ENCODE measurements at places on chromosomes 7 and 10.
A peak's percentile ranks its signal among the peaks of the same experiment; 100 is the strongest.

DNA sequence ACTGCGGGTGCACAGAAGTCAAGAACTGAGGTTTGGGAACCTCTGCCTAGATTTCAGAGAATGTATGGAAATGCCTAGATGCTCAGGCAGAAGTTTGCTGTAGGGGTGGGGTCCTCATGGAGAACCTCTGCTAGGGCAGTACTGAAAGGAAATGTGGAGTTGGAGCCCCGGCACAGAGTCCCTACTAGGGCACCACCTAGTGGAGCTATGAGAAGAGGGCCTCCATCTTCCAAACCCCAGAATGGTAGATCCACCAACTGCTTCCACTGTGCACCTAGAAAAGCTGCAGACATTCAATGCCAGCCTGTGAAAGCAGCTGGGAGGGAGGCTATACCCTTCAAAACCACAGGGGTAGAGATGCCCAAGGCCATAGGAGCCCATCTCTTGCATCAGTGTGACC is 1336.0 kb upstream of the CELF2 start:
- DNase-seq: no peak

GRCh38 chr7:70795948-70796347 is 336.0 kb upstream of the GALNT17 start:
- no peak for DNase-seq

GRCh38 chr10:92268748-92269147 is 22.1 kb downstream of the CPEB3 start:
- no peak for DNase-seq

- DNase-seq: no peak
Measured at GRCh38 chr10:35497909-35498308, 107.2 kb upstream of the GJD4 start.

DNA sequence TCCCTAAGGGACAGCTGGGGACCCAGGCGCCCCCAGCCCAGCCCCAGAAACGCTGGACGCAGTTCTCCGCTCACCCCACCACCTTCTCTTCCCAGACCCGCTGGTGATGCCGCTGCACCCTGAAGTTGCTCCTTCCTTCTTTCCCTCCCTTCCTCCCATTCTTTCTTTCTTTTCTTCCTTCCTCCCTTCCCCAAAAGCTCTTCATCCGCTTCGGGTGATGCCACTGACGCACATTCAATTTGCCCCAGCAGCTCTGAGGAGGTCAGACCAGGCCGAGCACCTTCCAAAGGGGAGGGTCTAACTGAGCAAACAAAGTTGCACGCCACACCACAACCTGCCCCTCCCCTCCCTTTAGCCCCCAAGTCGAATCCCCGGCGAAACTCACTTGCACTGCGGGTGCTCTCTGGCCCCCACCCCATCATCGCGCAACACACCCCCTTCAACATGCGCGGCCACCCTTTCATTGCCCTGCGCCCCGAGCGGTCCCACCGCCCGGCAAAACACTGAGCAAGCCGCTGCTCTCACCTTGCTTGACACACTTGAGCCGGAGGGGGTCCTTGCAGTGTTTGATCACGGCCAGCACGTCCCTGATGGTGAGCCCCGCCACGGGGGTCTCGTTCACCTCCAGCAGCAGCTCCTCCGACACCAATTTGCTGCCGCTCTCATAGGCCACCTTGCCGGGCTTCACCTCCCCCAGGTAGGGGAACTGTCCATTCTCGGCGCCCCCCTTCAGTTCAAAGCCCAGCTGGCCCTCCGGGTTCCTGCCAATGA is 787 bp downstream of the MAGI2 start:
- peak; percentile 20 for DNase-seq

DNA sequence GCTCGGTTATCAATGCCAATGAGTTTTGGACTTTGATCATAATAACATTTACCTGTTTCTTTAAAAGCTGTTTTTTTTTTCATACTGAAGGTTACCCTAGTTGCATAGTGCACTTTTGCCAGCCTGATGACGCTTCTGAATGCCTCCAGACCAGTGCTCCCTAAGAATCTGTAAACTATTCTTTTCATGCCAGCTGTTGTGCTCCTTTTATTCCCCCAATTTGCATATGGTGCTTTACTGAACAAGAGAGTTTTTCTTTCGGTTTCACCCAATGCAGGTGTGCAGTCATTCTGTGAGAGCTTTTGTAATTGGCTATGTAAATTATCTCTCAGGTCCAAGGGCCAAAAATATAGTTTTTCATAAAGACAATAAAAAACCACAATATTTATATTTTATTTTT is 48.1 kb upstream of the GLCCI1 start:
- no peak for DNase-seq

- DNase-seq: peak; percentile 32
Measured at GRCh38 chr10:116741391-116742351, 695 bp downstream of the HSPA12A start.

DNA sequence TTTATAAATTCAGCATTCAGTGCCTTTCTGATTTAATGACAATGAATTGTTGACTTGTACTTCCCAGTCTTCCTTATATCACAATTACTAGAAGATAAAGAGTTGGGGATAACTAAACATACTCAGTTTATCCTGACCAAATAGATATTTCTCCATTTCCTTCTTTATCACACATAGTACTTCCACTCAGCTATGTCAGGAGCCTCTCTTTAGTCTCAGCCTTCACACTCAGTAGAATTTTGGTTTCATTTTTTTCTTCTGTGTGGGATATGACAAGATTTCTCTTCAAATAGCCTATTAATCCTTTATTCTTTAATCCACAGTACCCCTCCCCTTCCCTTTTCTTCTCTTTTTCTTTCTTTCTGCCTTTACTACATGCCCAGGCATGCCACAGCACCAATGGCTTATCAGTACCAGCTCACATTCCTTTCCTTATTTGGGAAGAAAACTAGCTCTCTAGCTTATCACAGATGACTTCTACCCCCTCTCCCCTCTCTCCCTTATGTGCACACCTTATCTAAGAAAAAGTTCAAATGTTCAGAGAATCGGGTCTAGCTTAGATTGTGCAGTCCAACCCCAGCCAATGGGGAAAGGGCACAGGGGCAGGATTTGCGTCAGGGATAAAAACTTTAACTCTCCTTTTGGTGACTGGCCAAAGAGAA is 109.0 kb downstream of the PHF14 start:
- no peak for DNase-seq

DNA sequence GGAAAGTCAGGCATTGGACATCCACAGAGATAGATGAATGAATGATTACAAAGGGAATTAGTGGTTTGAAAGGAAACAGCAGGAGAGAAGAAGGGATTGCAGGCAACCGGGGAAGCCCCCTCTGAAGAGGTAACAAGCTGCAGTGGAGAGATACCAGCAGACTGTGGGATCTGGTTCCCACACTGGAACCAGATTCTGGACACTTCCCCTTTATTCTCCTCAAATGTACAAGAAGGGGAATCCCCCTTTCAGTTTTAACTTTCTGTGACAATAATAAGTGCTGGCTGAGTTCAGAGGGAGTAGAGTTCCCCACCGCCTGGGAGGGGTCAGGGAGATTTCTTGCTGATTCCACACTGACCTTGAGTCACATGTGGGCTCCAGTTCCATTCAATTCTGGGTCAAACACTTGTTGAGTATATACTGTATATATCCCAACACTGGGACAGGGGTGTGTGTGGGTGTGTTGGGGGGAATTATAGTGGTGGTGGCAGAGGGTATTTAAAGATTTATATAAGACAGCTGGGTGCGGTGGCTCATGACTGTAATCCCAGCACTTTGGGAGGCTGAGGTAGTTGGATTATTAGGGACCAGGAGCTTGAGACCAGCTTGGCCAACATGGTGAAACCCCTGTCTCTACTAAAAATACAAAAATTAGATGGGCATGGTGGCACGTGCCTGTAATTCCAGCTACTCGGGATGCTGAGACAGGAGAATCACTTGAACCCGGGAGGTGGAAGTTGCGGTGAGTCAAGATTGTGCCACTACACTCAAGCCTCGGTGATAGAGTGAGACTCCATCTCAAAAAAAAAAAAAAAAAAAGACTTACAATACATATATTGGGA is 16.5 kb upstream of the DDIT4 start:
- no peak for DNase-seq

- DNase-seq: no peak
Measured at GRCh38 chr7:66301737-66302136, 96.6 kb downstream of the TPST1 start.

- no peak for DNase-seq
Measured at GRCh38 chr10:122643931-122644534, 55.6 kb downstream of the C10orf120 start.

DNA sequence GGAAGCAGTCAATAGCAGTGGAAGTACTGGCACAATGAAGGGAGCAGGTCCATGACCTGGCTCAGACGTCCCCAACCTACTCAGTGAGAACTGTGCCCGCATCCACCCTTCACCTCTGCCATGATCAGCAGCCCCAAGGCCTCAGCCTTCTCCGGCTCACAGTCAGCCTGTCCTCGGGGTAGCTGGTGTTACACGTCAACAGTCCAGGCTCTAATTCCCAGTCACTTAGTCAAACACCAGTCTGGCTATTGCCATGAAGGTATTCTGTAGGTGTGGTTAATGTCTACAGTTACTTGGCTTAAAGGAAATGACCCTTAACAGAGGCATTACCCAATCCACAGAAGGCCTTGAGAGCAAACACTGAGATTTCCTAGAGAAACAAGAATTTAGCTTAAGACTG is 49.1 kb downstream of the GRB10 start:
- DNase-seq: no peak

DNA sequence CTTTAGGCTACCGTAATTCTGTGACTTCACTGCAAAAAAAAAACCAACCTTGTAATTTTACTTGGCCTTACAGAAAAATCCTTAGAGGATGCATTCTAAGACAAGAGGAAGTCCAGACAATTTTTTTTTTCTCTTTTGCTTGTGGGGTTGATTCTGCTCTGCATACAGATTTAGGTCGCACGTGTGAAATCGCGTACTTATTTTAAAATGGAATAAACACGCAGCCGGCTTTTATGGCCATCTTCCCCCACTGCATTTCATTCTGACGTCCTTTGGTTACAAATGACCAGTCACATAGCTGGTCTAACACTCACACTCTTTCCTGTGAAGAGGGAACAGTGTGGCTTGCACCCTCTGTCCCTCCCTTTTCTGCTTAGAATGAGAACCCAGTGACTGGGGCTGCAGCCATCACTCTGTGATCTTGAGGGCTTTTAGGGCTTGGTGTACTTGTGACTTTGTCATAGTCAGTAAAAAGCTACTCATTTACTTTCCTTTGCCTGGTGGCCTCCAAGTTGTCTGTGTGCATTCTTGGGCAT is 63.6 kb upstream of the CARD11 start:
- no peak for DNase-seq

DNA sequence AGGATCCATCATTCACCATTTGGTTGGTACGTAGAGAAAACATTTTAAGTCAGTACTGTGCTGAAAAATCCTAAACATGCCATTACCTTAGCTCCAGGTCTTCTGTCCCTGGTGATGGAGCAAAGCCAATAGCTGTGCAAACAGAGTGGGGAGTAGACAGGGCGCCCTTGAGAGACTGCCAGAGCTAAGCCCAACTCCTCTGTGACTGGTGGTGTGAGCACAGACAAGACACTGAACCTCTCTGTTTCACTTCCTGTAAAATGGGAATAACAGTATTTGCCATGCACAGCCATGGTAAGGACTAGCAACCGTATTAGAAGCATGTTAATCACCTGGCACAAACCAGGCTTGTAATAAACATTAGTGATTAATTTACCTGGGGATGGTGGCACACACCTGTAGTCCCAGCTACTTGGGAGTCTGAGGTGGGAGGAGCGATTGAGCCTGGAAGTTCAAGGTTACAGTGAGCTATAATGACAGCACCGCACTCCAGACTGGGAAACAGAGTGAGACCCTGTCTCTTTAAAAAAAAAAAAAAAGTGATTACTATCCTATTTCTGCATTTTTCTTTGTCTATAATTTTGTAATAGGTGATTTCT is 28.7 kb downstream of the LYZL1 start:
- DNase-seq: no peak

DNA sequence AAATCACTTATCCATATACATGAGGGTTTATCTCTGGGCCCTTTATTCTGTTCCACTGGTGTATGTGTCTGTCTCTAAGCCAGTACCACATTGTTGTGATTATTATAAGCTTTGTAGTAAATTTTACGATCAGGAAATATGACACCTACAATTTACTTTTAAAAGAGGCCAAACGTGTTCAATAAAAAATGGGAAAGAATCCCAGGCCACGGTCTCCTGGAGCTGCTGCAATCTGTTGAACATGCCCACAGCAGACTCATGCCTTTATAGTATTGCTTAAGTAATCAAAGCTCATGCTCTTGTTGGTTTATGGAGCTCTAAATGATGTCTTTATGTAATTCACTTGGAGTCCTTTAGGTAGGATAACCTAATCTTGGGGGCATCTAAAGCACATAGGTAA is 273.0 kb downstream of the ZMYND11 start:
- no peak for DNase-seq

DNA sequence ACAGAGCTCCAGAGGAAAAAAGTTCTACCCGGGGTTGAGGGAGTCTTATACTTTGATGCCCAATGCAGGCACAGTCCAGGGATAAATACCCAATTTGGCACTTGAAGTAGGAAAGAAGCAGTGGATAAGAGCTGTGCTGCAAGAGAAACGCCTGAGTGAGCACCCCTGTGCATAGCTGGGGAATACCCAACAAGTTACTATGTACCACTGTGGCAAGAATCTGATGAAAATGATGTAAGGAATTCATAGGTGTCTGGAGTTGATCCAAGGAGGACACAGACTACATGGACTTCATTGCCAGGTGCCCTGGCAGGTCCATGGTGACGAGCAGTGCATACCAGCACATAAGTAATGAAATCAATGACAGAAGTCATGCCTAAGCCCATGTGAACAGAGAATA is 183.7 kb upstream of the FEZF1 start:
- DNase-seq: no peak

DNA sequence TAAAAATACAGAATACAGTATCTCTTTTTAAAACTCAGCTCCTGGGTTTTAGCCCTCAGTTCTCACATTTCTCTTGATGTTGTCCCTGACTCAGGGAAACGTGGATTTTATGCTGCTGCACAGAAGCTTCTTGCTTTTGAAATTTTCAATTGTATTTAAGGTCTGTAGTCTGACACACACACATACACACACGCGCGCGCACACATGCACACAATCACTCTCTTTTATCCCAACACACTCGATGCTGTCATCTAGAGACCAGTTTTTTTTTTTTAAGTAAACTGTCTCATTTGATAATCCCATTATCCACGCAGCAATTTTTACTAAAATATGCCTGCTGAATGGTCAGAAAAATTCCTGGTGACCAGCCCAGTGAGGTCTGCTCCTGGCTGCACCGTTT is 108.6 kb downstream of the KMT2E start:
- no peak for DNase-seq

- DNase-seq: no peak
Measured at GRCh38 chr7:98314469-98314868, 33.0 kb downstream of the BRI3 start.

- DNase-seq: no peak
Measured at GRCh38 chr7:133781486-133782090, 345.6 kb upstream of the LRGUK start.

DNA sequence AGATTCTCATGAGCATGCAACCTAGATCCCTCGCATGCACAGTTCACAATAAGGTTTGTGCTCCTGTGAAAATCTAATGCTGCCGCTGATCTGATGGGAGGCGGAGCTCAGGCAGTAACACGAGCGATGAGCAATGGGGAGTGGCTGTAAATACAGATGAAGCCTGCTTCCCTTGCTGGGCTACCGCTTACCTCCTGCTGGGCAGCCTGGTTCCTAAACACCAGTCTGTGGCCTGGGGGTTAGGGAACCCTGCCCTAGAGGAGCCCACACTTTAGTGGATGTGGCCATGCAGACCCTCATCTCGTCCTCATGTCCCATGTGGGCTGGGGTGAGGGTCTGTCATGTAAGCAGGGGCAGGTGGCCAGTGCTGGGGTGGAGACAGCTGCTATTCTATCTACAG is 417.6 kb downstream of the GLRX3 start:
- no peak for DNase-seq

GRCh38 chr7:21580073-21580521 is 37.3 kb downstream of the DNAH11 start:
- no peak for DNase-seq
